ENCODE measurements at places on chromosomes 3 and 15.
A peak's percentile ranks its signal among the peaks of the same experiment; 100 is the strongest.

GRCh38 chr3:87420171-87420570 is 143.8 kb upstream of the POU1F1 start:
- no peak for DNase-seq

DNA sequence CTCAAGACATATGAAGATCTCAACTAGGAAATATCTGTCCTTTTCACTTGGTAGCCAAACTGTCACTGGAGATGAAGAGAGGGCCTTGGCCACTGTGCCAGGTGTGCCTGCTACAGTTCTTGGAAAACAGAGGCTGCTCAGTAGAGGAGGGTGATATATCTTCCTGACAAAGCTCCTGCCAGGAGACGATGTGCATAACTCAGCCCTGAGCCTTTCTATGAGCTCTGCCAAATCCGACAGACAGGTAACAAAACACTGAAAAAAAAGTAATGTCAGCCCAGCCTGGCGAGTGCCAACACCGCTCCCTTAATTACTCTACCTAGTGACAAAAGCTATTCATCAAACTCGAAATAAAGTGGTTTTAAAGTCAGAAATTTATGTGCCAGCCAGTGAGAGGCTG is 123.2 kb downstream of the MFSD1 start:
- no peak for DNase-seq

DNA sequence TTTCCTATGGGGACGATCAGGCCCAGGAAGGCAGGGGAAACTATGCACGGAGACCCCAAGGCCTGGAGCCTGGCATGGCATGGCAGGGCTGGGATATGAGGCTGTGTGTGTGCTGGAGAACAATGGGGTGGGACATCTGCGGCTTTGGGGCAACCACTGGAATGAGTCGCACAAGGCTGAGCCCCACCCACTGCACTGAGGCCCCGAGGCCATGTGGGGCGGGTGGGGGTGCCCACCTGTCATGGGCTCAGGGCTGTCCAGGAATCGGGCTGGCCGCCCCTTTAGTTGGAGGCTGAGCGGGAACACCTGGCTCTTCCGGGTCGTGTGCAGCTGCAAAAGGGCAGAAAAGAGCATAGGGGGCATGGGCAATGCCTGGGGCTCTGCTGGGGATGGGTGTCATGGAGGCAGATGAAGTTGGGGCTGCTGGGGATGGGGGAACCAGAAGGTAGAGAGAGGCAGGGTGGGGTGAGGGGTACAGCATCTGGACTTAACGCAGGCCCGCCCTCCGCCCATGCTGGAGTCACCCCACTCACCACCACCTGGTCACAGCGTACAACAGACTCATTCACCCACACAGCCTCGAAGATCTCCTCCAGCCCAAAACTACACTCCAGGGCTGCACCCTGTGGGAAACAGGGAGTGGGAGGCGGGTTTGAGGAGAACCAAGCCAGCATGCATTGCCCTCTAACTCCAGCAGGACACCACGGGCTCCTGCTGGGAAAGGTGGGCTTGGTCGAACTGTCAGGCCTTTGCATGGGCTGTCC is 31.1 kb downstream of the PLXND1 start:
- no peak for DNase-seq

DNA sequence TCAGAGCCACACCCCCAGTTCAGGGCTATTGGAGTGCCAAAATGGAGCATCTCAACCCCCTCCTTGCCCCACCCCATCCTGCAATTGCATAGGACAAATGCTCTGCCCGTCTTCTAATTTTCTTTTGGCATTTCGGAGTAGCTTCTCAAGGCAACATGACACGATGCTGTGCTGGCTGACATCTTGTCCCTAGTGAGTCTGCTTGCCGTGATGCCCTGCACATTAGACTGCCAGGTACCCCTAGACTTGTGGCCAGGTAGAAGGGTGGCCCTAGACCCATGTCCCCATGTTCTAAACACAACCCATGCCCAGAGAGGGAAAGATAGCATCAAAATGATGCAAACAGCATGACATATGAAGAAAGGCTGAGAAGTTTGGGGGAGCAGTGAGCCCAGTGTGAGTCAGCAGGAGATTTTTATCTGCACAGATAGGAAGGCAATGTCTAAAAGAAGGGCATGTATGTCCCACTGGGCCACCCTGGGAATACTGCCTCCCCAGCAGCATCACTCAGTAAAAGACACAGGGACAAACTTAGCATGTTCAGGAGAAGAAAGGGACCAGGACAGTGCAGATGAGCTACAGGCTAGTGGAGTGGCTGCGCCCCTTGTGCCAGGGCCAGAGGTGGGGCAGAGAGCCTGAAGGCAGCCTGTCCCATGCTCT is 36.8 kb downstream of the CA12 start:
- DNase-seq = peak; percentile 10

DNA sequence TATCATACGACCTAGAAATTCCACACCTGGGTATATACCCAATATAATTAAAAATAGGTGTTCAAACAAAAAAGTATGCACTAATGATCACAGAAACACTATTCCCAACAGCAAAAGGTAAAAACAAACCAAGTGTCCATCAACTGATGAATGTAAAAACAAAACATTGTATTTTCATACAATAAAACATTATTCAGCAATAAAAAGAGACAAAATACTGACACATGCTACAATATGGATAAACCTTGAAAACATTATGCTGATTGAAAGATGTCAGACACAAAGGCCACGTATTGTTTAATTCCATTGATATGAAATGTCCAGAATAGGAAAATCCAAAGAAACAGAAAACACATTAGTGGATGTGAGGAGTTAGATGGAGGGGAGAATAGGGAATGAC is 71.0 kb downstream of the RPL22L1 start:
- no peak for DNase-seq

GRCh38 chr3:185851046-185851445 is 26.2 kb upstream of the IGF2BP2 start:
- no peak for DNase-seq

GRCh38 chr3:15458212-15458780 is 30.9 kb downstream of the EAF1 start:
- DNase-seq = no peak

DNA sequence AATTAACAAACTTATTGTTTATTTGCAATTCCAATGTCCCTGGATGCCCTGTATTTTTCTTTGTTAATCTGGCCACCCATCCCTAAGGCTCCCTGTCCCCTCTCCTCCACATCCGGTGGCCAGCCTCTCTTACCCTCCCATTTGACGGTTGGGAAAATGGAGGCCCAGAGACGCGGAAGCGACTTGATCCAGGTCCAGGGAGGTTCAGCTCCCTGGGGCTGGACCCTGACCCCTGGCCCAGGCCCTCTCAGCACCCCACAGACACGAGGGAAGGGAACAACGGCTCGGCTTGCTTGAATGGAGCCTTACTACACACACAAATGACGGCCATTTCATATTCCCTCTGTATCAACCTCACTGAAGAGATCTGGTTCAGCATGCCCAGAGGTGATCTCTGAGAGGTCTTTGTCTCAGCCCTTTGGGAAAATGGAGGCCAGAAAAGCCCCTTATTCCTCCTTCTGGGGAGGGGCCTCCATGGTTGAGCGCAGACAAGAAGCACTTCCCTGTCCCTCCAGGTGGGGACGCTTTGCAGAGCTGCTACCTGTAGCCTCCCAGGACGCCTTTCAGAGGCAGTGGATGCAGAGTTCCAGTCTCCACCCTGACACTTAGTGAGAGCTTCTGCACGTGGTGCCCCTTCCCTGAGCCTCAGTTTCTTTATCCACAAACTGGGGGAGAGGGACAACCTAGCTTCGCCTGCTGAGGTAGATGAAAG is 82.1 kb downstream of the ATP2B2 start:
- DNase-seq = no peak

DNA sequence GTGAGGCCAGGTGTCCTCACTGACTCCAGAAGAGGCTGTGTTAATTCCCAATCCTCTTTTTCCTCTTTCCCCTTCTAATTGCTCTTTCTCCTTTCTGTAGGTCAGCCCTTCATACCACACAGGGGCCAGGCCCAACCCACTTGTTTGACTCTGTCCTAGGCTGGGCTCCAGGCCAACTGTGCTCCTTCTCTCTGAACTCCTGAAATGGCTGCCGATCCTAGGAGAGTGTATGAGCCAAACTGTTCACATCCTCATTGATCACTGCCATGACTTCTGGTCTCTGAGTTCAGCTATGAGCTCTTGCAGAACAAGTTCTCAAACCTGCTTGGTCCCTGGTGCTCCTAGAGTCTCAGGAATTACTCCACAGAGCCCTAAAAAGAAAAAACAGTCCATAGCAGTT is 145.1 kb downstream of the VGLL4 start:
- no peak for DNase-seq

DNA sequence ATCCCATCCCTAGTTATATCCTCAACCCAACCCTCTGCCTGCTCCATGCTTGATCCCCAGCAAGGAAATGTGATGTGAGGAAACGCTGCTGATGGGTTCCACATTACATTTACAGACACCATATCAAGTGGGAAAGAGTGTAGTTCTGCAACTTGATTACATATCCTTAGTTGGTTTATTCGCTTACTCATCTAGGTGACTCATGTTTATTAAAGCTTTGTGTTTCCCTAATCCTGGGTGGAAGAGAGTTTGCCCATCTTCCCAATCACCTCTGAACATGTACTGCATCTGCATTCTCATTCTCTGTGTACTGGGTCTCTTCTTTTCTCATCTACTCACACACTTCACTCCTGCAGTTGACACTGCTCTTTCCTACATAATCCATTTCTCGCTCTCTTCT is 91.7 kb upstream of the PDZRN3 start:
- DNase-seq = no peak

DNA sequence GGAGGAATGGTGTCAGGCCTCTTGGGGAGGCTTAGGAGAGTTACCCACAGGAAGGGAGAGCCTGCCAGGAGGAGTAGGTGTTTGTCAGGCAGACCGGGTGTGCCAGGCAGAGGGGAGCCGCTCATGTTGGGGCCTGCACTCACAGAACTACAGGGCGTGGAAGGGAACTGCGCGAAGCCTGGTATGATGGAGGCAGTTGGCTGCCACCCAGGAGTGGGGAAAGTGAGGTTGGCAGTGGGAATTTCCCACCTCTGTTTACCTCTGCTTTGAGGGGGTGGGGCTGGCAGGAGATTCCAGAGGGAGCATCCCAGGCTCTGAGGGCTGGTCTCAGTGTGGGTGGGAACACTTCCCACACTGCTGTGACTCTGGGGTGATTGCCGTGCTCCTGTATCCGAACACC is 99.9 kb downstream of the SLCO3A1 start:
- no peak for DNase-seq

GRCh38 chr3:65246561-65246960 is 558.8 kb upstream of the ADAMTS9 start:
- DNase-seq = no peak

- no peak for DNase-seq
Measured at GRCh38 chr3:100097919-100098783, 16.1 kb downstream of the FILIP1L start.

DNA sequence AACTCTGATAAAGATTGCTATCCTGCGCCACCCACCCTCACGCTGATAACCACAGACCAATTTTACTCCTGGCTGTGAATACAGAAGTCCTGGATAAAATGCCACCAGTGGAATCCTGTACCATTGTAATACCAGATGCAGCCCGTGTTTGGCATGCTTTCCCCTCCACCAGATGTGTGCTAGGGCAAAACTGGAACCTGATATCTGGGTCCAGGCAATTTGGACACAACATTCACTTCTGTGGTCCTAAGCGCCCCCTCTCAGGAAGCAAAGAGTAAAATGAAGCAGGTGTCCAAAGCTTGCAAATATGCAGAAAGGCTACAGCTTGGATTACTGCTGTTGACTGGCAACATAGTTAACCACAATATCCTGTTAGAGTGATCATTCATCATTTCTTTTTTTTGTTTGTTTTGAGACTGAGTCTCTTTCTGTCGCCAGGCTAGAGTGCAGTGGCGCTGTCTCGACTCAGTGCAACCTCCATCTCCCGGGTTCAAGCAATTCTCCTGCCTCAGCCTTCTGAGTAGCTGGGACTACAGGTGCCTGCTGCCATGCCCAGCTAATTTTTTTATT is 32.8 kb downstream of the LOXL1 start:
- DNase-seq = peak; percentile 60

DNA sequence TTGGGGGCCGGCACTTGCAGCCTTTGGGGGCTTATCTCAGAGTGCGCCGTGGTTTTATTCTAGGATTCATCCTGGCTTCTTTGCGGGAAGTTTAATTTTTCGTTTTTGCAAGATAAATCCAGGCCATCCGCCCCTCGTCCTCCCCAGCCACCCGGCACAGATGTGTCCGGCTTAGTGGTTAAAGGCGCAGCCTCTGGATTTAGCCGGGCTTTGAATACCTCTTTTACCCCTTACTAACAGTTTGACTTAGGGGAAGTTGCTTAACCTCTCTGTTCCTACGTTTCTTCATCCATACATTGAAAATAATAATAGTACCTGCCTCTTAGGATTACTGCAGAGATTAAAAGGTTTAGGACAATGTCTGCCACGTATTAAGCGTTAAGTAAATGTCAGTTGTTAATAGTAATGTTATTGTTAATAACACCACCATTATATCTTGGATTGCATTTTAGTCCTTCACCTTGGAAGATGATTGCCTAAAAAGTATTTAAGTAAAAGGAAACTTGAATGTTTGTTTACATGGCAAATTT is 714 bp downstream of the ECT2 start:
- DNase-seq = peak; percentile 27

- DNase-seq = no peak
Measured at GRCh38 chr15:77567202-77567601, 65.5 kb downstream of the LINGO1 start.

- DNase-seq = no peak
Measured at GRCh38 chr15:92903631-92903965, 3.5 kb downstream of the CHD2 start.

GRCh38 chr3:187954873-187955586 is 198.9 kb upstream of the LPP start:
- DNase-seq = no peak

GRCh38 chr3:182364323-182364722 is 429.0 kb upstream of the ATP11B start:
- no peak for DNase-seq

DNA sequence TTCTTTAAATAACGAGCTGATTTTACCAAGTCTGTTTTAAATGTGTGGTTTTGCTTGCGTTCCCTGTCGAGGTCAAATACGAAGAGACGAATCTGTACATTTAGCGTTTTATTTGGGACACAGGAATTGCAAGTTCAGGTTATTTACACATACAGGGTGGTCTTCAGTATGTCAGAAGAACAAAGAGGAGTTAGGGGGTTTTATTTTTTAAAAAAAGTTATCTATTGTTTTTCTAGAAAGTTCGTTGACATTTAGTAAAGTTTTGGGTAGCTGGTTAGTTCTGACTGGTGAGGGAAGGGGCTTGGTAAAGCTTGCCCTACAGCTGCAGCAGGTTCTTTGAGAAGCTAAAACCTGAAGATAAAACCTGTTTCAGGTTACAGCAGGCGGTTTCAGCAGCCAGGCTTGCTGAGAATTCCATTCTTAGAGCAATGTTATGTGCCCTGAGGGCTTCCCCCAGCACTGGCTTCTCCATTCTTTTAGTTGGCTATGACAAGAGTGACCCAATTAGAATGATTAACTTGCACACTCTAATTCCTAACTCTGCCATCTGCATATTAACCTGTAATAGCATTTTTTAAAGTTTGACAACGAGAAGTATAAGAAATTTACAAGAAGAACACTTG is 815 bp upstream of the ZNF280D start:
- no peak for DNase-seq

DNA sequence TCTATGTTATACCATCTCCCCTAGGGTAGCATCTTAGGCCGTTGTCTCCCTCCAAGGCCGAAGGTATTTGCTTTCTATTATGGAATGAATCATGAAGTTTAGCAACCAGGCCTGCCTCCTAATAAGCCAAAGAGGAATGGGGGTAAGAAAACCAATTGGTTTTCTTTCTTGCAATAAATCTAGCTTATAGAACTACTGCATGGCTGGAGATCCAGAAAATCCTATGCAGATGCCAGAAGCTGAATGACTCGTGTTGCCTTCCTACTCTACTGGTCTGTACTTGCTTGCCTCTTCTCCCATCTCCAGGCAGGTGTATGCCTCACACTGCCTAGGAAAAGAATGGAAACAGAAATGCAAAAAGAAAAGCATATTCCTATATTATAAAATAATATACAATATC is 31.1 kb upstream of the IL16 start:
- DNase-seq = no peak
